ENCODE measurements at places on chromosomes 16 and 17.

DNA sequence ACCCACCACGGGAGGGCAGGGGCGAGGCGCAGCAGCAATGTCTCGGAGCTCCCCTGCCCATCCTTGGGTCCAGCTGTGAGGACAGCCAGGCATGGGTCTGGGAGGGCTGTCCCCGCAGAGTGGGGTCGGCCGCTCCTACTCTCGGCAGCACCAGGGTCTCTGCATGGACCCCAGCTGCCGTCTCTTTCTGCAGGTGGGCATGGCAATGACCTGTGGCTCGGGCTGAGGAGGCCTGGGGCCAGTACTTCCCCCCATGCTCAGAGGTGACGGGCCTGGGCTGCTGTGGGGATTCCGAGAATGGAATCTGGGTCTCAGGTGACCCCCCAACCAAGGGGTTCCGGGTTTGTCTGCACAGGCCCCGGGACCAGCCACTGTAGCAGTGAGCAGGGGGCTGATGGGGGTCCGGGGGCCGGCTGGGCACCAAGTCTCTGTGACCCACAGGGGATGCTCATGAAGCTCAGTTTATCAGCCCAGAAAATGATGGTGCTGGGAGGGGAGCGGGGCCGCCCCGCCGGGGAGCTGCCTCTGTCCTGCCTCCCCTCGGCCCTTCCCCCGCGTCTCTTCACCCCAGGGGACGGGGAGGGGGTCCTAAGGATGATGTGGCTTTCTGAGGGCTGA is 23.5 kb downstream of the CACNA1H start:
- DNase-seq: no peak

- no peak for DNase-seq
These were observed 192.6 kb downstream of the MYO1D start for GRCh38 chr17:32684087-32684958.

DNA sequence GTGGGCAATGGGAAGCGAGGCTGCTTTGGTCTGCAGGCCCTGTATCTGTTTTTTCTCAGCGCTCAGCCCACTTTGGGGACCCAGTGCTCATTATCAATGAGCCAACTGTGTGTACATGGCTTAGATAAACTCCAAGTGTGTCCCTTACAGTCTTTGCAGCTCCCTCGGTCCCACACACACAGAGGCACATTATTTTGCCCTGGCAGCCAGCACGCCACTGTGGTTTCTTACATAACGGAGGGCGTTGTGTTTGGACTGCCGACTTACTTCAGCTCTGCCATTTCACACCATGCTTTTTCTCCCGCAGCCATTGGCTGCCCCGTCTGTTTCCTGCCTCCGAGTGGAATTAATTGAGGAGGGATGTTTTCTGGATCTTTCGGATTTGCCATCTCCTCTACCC is 56.5 kb upstream of the CLEC18A start:
- no peak for DNase-seq

- DNase-seq: no peak
These were observed 209.4 kb upstream of the GSE1 start for GRCh38 chr16:85403693-85404092.

DNA sequence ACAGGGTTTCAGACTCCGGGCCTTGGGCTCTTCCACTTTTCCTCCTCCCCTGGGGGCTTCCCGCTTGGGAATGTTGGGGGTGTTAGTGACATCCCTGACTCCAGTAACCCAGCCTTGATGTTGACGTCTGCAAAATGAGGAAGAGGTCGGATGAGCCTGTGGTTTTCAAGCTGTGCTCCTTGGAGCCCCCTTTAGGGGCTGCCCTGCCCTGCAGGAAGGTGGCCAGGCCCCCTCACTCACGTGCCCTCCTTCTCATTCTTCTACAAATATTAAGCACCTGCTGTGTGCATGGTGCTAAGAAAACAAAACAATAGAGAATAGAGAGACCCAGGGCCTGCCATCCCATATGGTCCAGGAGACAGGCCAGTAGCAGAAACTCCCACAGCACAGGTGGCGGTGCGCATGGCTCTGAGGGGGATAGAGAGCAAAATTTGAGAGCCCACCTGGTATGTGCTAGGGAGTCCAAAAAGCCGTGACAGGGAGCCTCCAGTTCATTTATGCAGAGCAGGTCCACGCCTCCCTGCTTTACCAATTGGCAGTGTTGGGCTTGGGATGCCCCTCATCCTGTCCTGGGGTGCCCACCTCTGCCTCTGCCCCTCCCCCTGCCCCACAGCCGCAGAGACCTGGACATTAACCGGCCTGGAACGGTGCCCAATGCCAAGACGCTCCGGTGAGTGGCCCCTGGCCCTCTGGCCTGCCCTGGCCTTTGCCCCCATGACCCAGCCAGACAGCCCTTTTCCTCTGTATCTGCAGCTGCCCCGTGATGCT is 7.4 kb downstream of the NDRG4 start:
- no peak for DNase-seq

DNA sequence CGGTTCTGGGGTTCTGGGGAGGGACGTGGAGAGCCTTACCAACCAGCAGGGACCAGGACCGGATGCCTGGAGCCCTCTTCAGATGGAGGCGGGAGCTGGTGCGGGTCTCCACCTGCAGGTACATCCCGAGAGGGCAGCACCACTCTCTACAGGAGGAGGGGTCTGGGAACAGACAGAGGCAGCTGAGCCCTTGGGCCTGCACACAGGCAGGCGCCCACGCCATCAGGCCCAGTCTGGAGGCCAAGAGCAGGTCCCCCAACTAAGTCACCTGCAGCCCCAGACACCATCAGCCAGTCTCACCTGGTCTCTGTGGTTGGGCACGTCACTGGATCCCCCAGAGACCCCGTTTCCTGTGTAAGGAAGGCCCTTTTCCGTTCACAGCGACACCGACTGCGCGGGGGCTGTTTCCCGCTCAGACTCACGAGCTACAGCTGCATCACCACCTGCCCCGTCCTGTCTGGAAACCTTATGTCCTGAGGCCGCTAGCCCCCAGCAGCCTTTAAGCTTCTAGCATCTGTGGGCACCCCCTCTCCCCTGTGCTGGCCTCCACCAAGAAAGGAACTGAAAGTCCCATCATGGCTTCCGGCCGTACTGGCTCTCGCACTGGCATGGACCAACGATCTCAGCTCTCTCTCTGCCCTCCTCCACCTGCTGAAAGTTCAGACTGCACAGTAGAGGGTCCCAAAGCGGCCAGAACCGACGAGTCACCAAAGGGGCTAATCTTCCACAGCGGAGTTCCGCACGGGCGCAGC is 1.2 kb downstream of the CYBC1 start:
- peak; percentile 86 for DNase-seq

- DNase-seq: peak; percentile 35
These were observed 782 bp downstream of the FAM83G start for GRCh38 chr17:19003543-19004420.

GRCh38 chr16:85917959-85918358 is 19.0 kb downstream of the IRF8 start:
- no peak for DNase-seq

DNA sequence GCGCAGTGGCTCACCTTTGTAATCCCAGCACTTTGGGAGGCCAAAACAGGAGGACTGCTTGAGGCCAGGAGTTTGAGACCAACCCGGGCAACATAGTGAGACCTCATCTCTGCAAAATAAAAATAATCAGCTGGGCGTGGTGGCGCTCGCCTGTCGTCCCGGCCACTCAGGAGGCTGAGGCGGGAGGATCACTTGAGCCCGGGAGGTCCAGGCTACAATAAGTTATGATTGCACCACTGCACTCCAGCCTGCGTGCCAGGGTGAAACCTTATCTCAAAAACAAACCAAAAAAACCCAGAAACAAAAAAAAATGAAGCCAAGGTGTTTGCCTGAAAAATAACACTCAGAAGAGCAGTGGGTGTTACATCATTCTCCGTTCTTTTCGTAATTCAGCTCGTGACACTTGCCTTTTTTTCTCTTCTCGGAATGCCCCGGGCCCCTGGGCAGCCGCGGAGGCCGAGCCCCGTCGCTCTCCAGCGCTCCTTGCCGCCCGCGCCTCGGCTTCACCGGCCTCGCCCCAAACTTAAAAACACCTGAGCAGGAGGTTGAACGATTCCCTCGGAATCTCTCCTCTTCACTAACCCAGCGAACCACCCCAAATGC is 17.0 kb downstream of the PRCD start:
- peak; percentile 35 for DNase-seq

- no peak for DNase-seq
These were observed 26.1 kb downstream of the LRRC75A start for GRCh38 chr17:16465861-16466338.

DNA sequence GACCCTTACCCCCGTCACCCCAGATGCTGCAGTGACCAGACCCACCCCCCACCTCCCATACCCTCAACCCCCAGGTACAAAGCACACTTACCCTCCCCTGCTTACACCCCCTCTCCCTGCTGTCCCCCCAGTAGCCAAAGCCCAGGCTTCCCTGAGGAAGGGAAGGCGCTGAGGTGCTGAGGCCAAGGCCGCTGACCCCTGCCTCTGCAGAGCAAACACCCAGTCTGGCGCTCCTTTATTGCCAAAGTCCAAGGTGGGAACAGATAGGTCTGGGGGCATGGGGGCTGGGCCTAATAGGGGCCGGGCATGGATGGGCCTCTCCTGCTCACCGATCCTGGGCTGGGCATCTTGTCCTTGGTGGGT is 683 bp downstream of the LCAT start:
- no peak for DNase-seq

GRCh38 chr17:40063901-40064531 is 1.3 kb downstream of the THRA start:
- DNase-seq: no peak

- no peak for DNase-seq
These were observed 193.2 kb upstream of the MYOCD start for GRCh38 chr17:12472252-12473173.

DNA sequence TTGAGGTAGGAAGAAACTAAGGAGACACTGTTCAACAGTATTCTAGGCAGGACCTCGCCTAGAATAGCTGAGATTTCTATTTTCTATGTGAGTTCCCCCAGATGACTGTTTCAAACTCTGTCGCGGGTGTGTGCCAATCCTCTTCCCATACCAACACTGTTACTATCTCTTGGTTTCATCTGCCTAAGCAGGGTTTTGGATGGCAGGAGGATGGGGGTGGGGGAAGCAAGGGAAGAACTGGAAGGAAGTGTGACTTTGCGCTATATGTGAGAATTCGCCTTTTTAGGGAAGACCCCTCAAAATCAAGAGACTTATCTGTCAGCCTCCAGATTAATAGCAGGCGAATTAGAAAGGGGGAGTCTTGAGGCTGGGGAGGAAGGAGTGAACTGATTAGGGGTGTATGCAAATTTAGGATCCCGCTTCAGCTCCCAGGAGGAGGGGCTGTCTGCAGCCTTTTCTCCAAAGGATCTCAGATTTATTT is 521 bp upstream of the G6PC3 start:
- peak; percentile 20 for DNase-seq

DNA sequence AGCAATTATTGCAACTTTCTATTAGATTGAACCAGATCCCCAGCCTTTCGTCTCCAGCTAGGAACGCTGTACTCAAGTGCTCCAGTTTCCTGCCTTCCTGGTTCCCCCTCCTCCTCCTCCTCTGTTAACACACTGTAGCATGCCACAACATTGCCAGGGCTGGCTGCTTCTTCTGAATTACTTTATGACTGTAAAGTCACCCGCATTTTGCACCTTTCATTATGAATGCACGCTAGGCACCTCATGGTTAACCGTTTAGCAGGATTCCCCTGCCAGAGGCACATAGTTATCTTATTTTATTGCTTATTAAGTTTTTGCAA is 4.5 kb downstream of the ZNF423 start:
- DNase-seq: no peak

GRCh38 chr17:83152745-83153611 is 73.6 kb downstream of the METRNL start:
- no peak for DNase-seq

DNA sequence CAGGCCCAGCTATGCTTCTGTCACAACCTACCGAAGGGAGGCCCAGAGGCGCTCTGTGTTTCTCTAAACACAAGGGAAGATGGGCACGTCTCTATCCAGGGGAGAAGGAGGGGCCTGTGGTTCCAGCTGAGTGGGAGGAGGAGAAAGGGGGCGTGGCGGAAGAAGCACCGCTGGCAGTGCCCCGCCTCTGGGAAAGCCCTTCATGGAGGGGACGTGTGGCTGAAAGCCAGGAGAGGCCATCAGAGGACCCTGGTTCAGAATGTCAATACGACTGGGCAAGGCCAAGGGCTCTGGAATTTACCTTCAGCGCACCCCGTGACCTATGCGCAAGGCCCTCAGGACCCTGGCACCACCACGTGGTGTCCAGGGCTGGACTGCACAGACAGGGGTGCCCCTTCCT is 12.3 kb upstream of the SLC38A8 start:
- no peak for DNase-seq

- no peak for DNase-seq
These were observed 70.2 kb downstream of the SPAG9 start for GRCh38 chr17:51050291-51051033.

DNA sequence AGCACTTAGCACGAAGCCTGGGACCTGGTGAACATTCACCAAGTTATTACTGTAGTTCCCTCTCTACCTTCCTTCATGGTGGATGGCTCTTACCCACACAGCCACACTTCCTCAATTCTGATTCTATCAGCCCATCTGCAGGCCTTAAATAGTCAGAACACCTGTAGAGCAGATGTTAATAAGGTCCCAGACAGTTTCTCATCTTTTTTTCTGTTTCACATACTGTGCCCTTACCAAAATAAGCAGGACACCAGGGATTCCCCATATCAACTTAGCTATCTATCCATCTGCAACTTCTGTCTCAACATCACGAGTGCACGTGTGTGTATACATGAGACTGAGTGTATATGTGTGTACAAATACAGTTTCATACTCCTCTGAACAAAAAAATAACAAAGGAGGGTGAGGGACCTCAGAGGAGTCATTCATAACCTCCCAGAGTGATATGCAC is 2.8 kb downstream of the RECQL5 start:
- no peak for DNase-seq

GRCh38 chr16:81754858-81755257 is 24.2 kb upstream of the PLCG2 start:
- no peak for DNase-seq

- DNase-seq: no peak
These were observed 46.0 kb upstream of the ERCC4 start for GRCh38 chr16:13873835-13874438.

- peak; percentile 55 for DNase-seq
These were observed 89.9 kb downstream of the IRF8 start for GRCh38 chr16:85988723-85989313.

- no peak for DNase-seq
These were observed 233.5 kb downstream of the CCDC182 start for GRCh38 chr17:57511475-57512123.

GRCh38 chr16:66508248-66508913 is 41.5 kb downstream of the TK2 start:
- no peak for DNase-seq

GRCh38 chr17:16820979-16821543 is 131.0 kb downstream of the CCDC144A start:
- no peak for DNase-seq

- DNase-seq: no peak
These were observed 44.0 kb downstream of the SDK2 start for GRCh38 chr17:73600103-73600871.

- DNase-seq: no peak
These were observed 109.3 kb downstream of the IRX5 start for GRCh38 chr16:55039931-55040330.

- no peak for DNase-seq
These were observed 3.8 kb upstream of the NOS2 start for GRCh38 chr17:27804113-27804512.

- no peak for DNase-seq
These were observed 43.4 kb downstream of the METTL16 start for GRCh38 chr17:2468270-2468669.

GRCh38 chr17:29589524-29590410 is at the start of gene GIT1:
Gene GIT1, minus strand, starts transcription at chr17:29589648. Its CDS starts 270 bp downstream, at chr17:29589378.
- DNase-seq: peak; percentile 91

Data from activated CD4-positive, alpha-beta T cell treated with anti-CD3 and anti-CD28 coated beads, Interleukin-10, Interleukin-2, amounts not matched to agents 100 ng/mL and 50 ng/mL, durations not matched to agents 16 hours and 8 hours (primary cell).